ENCODE measurements at places on chromosomes 6 and 20.

GRCh38 chr6:16274483-16274882 is 36.1 kb downstream of the GMPR start:
- no peak for DNase-seq

DNA sequence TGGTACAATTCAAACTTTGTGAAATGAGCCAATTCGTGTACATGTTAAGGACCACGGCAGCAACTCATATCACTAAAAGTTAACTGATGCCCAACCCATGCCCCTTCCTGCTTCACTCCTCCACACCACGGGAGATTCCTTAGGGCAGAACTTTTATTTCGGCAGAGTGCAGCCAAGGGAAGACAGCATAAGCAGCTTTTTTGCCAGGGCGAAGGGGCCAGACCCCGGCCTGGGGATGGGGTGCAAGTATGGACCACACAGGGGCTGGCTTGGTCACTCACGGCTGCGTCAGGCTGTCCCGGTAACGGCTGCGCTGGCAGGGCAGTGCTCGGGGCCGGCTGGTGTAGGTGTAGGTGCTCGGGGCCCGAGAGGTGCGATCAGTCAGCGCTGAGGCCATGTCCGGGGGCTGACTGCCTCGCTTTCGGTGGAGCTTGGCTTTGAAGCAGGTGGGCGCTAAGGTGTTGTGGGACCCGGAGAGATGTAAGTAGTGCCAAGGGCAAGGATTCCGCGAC is 792 bp downstream of the RSPH3 start:
- DNase-seq = no peak

- DNase-seq = no peak
Measured at GRCh38 chr6:157728183-157728881, 94.7 kb upstream of the SNX9 start.

- DNase-seq = no peak
Measured at GRCh38 chr6:168270274-168271172, 49.1 kb downstream of the DACT2 start.

GRCh38 chr20:7843613-7844012 is 96.6 kb downstream of the HAO1 start:
- DNase-seq = no peak

DNA sequence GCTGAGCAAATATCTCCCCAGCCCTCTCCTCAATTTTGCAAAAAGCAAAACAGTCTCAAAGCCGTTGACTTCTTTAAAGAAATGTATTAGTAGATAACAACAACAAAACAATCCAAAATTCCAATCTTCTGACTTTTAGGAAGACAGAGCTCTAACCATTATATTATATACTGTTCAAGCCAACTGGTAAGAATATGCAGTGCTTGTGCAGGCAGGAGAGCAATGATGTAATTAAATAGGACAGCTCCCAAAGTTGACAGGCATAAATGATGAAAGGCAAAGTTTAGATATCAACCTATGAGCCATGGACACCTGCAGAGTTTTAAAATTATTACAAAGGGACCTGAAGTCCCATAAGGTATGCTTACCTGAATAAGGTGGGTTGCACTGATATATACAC is 16.6 kb upstream of the CEP85L start:
- DNase-seq = no peak

Data from GDM1 (cell line).